Activated CD8-positive, alpha-beta T cell treated with anti-CD3 and anti-CD28 coated beads, Interleukin-2, amount 10 ng/mL, durations not matched to agents 7 days and 5 days (primary cell): ENCODE measurements at places on chromosomes 3 and 15.
A peak's percentile ranks its signal among the peaks of the same experiment; 100 is the strongest.

- DNase-seq = no peak
- H3K4me1 ChIP-seq = no peaks in the 10 kb centered on the region
- H3K27me3 ChIP-seq = peaks cover 18% of the 10 kb centered on the region
- H3K4me3 ChIP-seq = no peak overlapping the region
These were observed 6.4 kb downstream of the TEX9 start for GRCh38 chr15:56371495-56372147.

DNA sequence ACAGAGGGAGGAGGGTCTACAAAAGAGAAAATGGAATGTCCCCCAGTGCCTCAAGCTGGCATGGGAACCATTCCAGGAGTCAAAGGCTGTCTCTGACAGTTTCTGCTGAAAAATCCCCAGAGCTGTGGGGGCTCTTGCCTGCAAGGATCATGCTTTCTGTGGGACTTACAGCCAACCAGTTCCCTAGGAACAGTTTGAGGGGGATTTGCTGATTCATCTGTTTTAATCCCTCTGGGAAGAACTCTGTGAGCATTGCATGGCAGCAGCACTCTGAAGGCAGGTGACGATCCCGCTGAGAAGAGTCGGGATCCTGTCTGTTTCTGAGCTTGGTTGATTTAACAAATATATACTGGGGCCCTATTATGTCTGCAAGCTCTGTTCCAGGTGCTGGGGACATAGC lies 176.0 kb downstream of the SSR3 start:
- peaks cover 15% of the 10 kb centered on the region for H3K27me3 ChIP-seq
- DNase-seq = no peak
- no peak overlapping the region for H3K4me3 ChIP-seq

DNA sequence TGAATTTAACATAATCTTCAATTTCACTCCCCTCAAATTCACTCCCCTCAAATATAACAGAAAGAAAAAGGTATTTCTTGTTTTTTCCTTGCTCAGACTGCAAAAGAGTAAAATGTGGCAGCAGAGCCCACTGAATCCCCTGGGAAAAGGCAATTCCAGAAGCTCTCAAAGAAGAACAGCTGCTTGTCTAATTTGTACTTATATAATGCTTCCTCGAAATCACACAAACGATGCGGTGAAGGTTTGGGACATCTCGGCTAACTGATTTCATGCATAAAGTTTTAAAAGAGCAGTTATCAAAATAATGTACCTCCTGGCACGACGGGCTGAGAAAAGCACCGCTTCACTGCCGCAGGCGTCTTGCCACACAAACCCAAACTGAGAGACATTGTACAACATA lies 10.7 kb downstream of the BDH1 start:
- H3K4me1 ChIP-seq = peaks cover 4% of the 10 kb centered on the region
- H3K36me3 ChIP-seq = peaks cover 61% of the 10 kb centered on the region
- H3K4me3 ChIP-seq = no peak overlapping the region
- no peaks in the 10 kb centered on the region for H3K27me3 ChIP-seq
- no peak for DNase-seq
- H3K27ac ChIP-seq = no peak overlapping the region

DNA sequence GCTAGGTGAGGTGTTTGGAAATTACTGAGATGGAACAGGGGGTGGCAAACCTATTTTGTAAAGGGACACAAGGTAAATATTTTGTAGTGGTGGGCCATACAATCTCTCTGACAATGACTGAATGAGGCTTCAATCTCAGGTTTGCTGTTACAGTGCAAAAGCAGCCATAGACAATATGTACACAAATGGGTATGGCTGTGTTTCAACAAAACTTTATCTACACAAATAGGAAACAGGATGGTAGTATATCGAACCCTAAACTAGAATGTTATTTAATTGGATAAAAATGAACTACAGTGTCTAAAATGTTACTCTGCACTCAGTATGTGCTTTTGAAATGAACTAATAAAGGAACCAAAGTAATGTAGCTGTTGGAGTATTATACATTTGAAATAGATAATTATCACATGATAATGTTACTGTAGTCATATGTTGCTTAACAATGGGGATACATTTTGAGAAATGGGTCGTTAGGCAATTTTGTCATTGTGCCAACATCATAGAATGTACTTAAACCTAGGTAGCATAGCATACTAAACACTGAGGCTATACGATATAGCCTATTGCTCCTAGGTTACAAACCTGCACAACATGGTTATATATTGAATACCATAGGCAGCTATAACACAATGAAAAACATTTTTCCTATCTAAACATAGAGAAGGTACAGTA lies 495.2 kb upstream of the TBL1XR1 start:
- no peaks in the 10 kb centered on the region for H3K36me3 ChIP-seq
- DNase-seq = no peak
- H3K4me1 ChIP-seq = peaks cover 8% of the 10 kb centered on the region
- no peaks in the 10 kb centered on the region for H3K27me3 ChIP-seq
- no peak overlapping the region for H3K4me3 ChIP-seq

DNA sequence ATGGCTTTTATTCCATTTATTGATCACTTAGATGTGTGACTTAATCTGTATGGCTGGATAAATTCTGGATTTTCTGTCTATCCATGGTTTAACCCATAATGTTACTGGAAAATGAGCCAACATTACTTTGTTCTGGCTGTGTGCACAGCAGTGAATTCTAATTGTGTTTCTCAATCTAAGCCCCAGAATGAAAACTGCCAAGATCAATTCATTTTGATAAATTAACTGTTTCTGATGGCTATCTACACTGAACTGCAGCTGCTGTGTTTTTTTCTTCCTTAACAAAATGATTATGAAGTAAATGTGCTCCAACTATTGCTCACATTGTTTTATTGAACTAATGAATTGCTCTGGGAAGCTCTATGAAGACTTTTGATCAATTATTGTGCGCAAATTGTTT lies 35.7 kb upstream of the CPB1 start:
- no peaks in the 10 kb centered on the region for H3K36me3 ChIP-seq
- no peaks in the 10 kb centered on the region for H3K27me3 ChIP-seq
- DNase-seq = no peak
- no peak overlapping the region for H3K4me3 ChIP-seq

DNA sequence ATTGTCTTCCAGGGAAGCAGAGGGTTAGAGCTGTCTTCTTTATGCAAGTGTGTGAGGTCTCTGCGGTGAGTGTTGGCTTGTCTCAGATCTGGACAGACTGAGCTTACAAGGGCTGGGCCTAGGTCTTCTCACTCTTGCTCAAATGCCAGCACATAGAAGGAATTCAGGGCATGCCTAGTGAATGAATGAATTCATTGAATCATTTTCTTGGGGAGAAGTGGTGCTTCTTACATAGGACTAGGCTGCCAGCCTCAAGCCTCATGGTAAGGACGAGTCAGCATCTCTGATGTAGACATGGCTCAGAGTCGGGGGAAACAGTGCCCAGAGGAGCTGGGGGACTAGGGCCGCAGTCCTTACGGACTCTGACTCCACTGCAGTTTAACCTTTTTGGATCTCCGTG lies 17.2 kb downstream of the MKRN2 start:
- H3K27me3 ChIP-seq = no peaks in the 10 kb centered on the region
- H3K36me3 ChIP-seq = peaks cover 76% of the 10 kb centered on the region
- H3K4me3 ChIP-seq = no peak overlapping the region
- H3K4me1 ChIP-seq = no peaks in the 10 kb centered on the region
- peak overlapping the region; percentile 24 for H3K27ac ChIP-seq

DNA sequence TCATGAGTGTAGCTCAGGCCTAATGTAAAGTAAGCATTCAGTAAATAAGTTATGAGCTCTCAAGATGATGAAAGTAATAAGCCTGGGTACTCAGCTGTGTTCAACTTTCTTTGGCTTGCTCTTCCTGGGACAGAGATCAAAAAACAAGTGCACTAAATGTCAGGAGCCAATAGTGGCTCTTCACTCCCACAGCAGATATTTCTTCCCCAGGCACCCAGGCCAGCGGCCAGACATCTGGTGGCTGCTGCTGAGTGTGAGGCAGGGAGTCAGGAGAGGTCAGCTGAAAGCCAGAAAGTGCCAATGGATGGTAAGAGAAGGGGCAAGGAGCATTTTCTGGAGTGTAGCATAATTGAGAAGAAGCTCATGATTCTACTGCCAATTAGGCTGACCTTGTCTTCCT lies 18.2 kb upstream of the ITGA11 start:
- H3K4me1 ChIP-seq = no peaks in the 10 kb centered on the region
- no peak overlapping the region for H3K27ac ChIP-seq
- H3K4me3 ChIP-seq = no peak overlapping the region
- DNase-seq = no peak
- H3K27me3 ChIP-seq = peaks cover 65% of the 10 kb centered on the region
